ENCODE measurements at places on chromosomes 4 and X.

DNA sequence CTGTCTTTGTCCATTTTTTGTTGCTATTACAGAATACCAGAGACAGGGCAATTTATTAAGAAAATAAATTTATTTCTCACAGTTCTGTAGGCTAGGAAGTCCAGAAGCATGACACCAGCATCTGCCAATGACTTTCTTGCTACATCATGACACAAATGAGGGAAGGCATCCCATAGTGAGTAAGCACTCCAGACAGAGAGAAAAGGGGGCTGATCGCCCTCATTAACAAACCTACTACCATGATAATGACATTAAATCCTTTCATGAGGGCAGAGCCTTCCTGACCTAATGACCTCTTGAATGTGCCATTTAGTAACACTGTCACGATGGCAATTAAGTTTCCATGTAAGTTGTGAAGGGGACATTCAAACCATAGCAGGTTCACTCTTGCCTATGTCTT is 20.1 kb downstream of the CCDC149 start:
- DNase-seq = no peak

DNA sequence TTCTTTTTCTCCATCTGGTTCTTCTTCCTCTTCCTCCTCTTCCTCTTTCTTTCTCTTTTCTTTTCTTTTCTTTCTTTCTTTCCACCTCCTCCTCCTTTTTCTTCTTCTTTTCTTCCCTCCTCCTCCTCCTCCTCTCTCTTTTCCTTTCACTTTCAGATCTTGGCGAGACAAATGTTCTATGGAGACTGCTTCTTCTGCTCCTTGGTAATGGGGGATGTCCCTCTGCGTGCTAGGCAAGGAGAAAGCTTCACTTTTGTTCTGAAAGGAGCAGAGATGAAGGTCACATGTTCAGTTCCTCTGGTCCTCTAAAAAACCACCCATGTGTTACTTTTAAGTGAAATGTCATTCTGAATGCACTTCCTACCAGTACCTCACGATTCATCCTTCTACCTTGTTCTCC is 33.2 kb downstream of the NBDY start:
- no peak for DNase-seq

GRCh38 chrX:134806707-134807038 is 148.4 kb upstream of the PLAC1 start:
- no peak for DNase-seq

- peak; percentile 18 for DNase-seq
Observed at GRCh38 chrX:19046343-19047215, 62.7 kb upstream of the PHKA2 start.

DNA sequence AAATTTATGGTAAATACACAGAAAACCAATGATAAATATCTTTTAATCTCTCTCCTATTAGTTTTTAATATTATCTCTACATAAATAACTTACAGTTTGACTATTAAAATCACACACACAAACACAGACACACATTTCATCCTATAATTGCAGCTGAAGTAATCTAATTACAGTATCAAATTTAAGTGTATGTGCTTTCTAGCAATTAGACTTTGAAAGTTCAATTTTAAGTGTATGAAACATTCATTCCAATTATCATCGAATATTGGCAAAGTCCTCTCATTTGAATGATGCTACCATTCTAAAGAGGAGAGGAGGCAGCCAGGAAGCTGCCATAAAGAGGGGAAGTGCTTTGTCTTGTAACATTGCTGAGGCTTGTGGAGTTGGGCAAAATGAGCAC is 221.2 kb upstream of the PABPC4L start:
- no peak for DNase-seq

DNA sequence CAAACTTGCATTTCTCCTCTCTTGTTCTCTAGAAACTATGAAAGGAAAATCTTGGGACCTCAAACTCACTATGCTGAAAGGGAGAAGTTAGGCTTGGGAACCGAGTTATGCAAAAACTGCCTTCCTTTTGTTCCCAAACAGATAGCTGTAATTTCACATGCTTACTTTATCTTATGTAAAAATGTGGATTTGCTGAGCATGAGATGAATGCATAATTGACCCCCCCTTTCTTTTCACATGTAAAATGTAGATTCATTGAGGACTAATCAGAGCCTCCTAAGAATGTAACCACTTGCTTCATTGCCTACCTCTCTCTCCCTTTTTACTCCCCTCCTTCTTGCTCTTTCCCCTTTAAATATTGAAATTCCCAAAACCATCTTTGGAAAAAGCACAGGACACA is 18.0 kb downstream of the TBC1D9 start:
- no peak for DNase-seq

GRCh38 chr4:139670775-139671174 is 5.2 kb downstream of the MGST2 start:
- no peak for DNase-seq

DNA sequence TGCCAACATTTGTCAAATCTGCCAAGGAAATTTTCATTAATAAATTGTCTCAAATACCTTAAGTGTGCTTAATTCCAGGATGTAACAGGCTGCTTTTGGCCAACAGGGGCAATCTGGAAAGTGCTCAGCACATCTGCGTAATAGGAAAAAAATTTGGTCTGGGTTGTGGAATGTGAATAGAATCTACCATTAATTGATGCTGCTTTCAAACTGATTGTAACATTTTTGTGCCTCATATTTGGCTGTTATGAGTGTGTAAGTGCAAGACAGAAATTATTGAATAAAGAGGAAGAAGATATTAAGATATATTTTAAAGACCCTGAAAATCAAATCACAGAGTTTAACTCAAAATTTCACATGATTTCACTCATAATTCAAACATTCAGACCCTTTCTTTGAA is 41.1 kb downstream of the REELD1 start:
- DNase-seq = peak; percentile 36

DNA sequence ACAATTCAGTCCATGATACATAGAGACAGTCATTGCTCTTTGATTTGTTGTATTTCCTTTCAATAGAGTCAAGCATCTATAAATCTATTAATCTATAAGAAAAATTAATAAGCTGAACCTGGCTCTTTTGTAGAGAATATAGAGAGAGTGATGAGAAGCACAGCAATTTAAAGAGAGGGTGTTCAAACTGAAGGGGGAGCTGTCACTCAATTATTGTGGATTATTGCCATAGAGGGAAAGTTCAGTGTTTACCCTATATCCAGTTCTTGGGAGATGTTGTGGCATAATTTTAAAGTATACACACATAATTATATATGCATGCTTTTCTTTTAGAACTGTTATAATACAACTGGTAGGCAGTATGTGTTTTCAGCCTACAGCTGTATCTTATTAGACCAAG is 1469.0 kb upstream of the PABPC4L start:
- DNase-seq = no peak

GRCh38 chr4:40251366-40251765 is 54.5 kb downstream of the RHOH start:
- DNase-seq = peak; percentile 35

DNA sequence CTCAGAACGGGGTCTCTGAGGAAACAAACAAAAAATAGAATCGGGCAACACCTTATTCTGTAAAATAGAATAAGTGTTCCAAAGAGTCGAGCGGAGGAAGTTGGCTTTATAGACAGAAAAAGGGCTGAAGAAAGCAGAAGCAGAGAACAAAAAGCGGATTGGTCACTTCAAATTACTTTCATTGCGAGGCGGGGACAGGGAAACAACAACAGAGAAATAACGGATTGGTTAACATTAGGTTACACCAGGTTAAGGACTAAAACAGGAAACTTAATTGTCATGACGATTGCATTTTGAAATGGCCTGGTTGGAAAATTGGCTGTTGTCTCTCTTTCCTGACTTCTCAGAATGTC is 433 bp upstream of the COQ2 start:
- DNase-seq = peak; percentile 14

- DNase-seq = no peak
Observed at GRCh38 chrX:152601848-152602616, 35.7 kb upstream of the GABRQ start.

DNA sequence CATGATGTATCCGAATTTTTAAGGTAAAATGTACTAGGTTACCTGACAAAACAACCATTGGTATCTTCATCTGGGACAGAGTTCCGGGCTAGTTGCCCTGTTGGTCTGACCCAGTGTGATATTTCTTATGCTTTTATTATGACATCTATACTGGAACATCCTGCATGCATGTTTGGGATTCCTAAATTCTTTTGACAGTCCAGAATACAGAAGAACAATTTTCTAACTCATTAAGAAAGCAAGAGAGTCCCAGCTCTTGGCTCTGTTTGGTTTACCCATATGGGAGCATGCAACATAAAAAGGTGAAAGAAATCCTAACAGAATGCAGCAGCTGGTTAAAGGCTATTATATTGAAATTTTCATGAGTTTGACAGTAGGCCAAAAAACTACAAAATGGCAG is 247.7 kb upstream of the FTHL17 start:
- no peak for DNase-seq

DNA sequence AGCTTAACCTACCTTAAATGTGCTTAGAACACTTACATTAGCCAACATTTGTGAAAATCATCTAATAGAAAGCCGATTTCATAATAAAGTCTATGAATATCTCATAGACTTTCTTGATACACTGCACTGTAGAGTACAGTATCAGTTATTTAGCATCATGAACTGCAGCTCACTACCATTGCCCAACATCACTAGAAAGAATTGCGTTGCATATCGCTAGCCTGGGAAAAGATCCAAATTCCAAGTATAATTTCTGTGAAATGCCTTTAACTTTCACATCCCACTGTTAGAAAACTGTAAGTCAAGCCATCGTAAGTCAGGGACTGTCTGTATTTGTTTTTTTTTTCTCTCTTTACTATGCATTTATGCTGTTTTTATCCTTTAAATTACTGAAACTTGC is 918.6 kb upstream of the PABPC4L start:
- DNase-seq = no peak

- DNase-seq = no peak
Observed at GRCh38 chr4:13531625-13531998, 12.7 kb downstream of the NKX3-2 start.

GRCh38 chr4:88196523-88197185 is 38.2 kb upstream of the ABCG2 start:
- no peak for DNase-seq

DNA sequence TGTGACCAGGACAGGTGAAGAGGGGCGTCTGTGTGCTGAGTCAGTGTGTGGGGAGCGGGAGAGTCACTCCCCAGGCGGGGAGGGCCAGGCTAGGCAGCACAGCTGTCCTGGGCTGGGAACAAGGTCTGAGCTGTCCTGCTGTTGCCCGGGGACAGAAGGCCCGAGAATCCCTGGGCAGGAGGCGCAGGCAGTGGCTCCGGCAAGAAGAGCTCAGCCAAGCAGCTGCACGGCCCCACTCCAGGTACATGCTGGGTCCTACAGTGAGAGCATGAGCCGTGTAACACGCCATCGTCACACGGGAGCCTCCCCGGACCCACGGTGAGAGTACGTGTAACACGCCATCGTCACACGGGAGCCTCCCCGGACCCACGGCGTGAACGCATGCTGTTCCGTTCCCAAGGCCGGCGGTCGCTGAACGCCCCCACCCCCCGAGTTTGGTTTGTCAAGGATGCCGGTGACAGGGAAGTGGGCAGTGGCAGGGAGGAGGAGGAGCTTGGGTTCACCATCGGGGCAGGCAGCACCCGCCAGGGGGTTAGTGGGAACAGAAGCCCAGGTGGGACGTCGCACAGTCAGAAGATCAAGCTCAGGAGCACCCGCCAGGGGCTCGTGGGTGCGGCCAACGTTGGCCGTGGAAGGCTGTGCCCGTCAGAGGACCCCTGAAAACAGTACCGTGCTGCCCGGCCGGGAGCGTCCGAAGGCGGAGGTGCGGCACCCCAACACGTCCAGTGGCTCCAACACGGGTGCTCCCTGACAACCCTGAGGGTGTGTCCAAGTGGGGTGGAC is 15.6 kb downstream of the PPP2R3B start:
- no peak for DNase-seq

DNA sequence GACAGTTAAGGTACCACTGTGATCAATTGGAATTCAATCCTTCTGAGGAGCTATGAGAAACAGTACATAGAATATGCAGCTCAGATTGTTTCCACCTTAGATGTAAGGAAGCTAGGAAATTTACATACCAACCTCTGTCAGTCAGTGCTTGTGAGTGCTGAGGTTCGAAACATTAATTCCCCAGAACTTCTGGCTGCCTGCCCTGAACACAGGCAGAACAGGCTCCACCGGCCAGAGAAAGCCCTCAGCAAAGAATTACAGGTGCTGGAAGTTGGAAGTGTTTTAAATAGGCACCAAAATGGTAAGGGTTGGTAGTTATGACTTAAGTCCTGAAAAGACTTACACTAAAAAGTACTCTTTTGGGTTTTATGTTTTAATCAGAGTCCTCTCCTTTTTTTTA is 651.8 kb downstream of the C4orf33 start:
- DNase-seq = no peak

DNA sequence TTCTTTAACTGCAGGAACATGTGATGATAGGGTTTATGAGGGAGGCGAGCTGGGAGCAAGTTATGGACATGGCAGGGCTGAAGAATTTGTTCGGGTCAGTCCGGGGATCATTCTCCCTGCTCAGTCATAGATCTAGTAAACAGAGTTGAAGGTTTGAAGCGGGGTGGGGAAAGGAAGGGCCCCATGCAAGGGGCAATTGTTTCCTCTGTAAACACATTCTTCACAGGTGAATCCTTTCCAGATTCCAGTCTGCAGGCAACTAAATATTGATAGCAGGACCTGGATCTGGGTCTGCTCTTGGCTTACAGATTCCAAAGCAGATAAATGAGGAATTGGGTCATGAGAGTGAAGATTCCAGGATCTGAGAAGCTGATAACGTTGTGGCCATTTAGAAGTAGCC is 44.3 kb upstream of the ARHGAP24 start:
- no peak for DNase-seq

DNA sequence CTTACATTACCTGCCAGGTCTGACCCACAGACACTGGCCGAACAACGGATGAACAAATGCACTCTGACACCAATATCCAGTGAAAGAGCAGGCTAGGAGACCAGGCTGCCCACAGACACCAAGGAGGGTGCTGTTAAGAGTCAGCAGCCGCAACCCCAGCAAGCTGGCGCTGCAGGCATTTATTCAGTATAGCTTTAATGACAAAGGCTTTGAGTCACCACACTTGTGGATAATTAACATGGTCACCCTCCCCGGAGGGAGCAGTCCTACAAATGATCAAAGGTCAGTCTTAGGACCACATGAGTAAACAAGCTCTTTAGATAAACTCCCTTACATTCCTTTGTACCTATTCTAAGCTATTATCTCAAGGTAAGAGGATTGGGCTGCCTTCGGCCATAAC is 368.5 kb upstream of the GRID2 start:
- no peak for DNase-seq

- DNase-seq = no peak
Observed at GRCh38 chr4:3858046-3858730, 92.0 kb downstream of the ADRA2C start.

GRCh38 chr4:169770416-169770815 is 12.7 kb upstream of the HPF1 start:
- no peak for DNase-seq

GRCh38 chr4:102959496-102959895 is 60.0 kb downstream of the SLC9B1 start:
- no peak for DNase-seq

GRCh38 chr4:14348506-14348905 is 653.8 kb upstream of the CPEB2 start:
- no peak for DNase-seq

- no peak for DNase-seq
Observed at GRCh38 chr4:138967313-138967712, 48.3 kb upstream of the NOCT start.

GRCh38 chr4:95181243-95181995 is 367.4 kb downstream of the UNC5C start:
- DNase-seq = no peak

- no peak for DNase-seq
Observed at GRCh38 chrX:46209037-46209436, 336.2 kb downstream of the ZNF674 start.

GRCh38 chr4:687971-688853 is 739 bp downstream of the SLC49A3 start:
- no peak for DNase-seq

- DNase-seq = peak; percentile 0
Observed at GRCh38 chr4:105709081-105709450, 482 bp downstream of the GSTCD start.
